ENCODE measurements at places on chromosomes 5 and 9.

DNA sequence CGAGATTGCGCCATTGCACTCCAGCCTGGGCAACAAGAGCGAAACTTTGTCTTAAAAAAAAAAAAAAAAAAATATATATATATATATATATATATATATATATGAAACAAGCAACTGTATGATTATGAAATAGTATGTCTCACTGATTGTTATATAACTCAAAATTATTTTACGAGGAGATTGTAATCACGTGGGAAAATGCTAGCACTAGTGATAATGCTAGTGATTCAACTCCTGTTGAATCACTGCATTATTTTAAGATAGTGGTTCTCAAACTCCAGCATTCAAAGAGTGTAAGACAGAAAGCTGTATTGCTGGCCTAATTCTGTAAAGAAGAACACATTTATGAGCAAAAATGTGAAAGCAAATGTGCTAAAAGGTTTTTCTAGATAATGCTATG lies 12.4 kb upstream of the PTPN3 start:
- no peak for DNase-seq

DNA sequence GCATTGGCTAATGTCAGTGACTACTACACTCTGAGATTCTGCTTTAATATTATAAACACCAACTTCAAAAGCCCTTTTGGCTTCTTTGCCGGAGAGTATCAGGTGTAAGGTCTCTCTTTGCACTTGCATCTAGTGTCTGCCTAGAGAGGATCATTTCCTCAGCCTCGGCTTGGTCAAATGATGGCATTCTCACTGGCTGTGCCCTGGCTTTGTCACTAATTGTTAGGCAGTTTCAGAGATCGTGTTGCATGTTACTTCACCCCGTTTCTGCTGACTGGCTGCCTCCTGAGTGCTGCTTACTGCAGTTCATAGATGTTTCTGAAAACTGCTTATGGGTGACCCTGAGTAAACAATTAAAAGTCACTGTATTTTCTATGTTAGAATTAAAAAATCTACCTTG lies 48.8 kb downstream of the SLC1A3 start:
- no peak for DNase-seq

GRCh38 chr5:135052511-135053145 lies 18.6 kb upstream of the PITX1 start:
- no peak for DNase-seq

DNA sequence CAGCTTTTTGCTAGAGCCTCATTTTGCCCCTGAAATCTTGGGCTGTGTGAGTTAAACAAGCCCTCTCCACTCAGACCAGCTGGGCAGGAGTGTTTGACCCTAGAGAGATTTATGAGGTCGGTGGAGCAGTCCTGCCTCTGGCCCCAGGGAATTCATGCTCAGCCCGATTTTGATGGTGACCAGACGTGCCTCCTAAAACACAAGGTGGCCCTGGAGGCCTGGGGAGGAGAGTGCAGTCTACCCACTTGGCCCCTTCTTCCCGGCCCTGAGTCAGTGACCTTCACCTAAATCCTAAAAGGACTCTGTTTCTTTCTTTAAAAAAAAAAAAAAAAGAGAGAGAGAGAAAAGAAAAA lies 86.6 kb upstream of the SAP30L start:
- no peak for DNase-seq

DNA sequence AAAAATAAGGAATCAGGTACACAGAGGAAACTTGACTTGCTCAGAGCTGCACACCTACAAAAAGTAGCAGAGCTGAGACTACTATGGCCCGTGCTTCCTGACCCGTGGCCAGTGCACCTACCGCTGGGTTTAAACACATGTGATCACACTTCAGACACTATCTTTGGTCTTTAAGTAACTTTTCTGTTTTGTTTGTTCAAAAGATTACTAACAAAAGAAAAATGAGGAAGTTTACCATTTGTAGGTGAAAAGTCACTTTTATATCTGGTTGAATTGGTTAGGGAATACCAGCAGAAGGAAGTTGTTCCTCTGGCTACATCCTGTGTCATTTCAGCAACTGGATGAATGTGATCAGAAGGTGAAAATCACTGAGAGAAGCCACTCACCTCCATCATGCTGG lies 6.5 kb upstream of the SYK start:
- DNase-seq: no peak
